Globus pallidus (tissue), 1 donor: ENCODE measurements at places on chromosomes 6 and 20.

DNA sequence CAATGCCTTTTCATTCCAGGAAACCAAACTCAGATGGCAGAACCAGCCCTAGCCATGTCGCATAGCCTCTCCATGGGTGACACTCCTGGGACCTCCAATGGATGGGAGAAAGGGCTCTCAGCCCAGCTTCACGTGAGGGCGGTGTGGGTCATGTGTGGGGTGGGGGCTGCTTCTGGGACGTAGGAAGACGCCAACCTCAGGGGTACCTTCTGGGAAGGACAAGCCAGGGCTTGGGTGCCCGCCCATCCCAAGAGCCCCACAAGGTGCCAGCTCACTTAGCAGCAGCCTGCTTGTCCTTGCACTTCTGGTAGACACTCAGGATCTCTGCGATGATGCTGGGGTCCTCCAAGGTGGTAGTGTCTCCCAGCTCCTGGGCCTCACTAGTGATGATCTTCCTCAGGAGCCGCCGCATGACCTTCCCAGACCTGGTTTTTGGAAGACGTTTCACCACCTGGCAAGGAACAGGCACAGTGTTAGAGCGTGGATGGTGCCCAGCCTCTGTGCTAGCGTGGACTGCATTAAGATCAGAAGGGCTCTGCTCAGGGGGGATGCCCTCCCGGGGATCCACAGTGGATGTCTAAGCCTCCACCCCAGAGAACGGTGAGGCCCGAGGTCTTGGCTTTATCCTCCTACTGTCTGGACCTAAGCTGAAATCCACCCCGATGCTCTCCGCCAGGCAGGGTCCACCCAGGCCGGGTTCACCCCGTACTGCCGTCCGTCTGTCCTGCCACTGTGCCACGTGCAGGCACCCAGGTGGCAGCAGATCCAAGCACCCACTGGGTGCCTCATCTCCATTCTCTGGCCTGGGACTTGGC is 15.1 kb upstream of the APMAP start:
- no peak for DNase-seq

DNA sequence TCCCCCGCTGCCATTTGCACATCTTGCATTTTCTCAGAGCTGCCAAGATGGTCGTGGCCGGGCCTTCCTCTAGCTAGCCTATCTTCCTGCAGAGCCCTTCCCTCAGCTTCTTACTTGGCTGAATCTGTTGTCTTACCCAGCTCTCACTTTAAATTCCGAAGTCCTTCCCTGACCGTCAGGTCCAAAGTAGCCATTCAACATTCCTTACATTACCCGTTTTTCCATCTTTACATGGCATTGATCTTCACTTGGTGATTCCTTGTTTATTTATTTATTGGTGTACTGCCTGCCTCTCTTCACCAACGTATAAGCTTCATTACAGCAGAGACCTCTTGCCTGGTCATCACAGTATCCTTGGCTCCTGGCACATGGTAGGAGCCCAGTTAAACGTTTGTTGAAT is 137.4 kb upstream of the ESR1 start:
- DNase-seq: no peak

DNA sequence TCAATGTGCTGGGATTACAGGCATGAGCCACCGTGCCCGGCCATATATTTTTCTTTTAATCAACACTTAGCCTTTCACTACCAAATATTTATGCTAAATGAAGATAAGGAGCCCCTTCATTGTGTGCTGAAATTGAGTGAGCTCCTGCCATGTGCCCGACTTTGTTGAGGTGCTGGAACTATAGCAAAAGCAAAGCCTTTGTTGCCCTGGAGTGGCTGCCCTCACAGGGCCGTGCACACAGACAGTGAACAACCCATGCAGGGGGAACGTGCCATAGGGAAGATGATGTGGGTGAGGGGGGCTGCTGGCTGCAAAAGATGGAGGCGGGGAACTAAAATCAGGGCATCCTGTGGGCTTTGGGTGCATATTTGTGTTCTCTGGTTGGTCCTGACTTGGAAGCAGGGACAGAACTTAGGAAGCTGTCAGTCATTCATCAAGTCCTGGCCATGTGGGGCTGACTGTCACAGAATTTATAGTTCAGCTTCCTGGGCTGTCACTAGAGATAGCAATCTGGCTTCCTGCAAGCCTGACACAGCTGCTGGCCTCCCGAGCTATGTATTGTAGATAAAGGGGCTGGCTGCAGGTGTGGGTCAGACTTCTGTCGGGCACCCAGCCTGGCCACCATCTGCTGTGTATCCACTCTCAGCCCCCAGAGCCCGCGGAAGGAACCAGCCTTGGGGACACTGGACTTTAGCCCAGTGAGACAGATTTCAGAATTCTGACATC is 56.8 kb upstream of the MPC1 start:
- DNase-seq: no peak

DNA sequence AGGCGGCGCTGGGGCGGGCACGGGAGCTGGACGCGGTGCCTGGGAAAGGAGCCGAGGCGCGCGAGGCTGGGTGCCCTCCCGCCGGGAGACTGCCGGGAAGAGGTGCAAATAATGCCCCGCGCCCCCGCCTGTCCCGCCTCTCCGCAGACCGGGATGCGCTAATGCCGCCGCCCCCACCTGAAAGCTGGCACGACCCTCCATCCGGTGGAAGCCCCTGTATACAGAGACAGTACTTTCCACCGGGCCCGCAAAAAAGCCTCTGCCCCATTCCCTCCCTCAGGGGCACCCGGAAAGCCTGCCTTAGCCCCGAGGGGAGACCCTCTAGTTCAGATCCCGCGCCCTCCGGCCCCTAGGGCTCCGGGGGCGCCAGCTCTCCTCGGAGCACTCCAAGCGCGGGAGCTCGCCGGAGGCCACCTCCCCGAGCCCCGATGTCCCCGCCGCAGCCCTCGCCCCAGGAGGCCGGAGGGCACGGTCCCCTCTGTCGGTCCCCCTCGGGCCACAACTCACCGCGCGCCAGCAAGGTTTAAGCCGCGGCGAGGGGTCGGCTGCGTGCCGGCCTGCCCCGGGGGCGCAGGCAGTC is 1.2 kb downstream of the GRM4 start:
- no peak for DNase-seq

DNA sequence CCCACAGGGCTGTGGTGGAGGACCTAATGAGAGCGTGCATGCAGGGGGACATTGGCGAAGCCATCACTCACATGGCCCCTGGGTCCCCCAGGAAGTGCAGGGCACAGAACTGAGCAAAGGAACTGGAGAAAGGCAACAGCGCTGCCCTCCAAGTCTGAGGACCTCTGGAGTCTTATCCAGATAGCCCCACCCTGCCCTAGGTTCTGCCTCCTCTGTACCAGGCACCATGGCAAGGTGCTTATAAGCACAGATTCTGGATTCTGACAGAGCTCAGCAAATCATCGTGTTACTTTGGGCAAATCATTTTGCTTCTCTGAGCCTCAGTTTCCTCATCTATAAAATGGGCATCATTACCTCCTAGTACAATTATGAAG is 44.5 kb downstream of the SLC13A3 start:
- DNase-seq: no peak

- DNase-seq: no peak
Observed at GRCh38 chr6:4668271-4669179, 107.7 kb upstream of the CDYL start.

DNA sequence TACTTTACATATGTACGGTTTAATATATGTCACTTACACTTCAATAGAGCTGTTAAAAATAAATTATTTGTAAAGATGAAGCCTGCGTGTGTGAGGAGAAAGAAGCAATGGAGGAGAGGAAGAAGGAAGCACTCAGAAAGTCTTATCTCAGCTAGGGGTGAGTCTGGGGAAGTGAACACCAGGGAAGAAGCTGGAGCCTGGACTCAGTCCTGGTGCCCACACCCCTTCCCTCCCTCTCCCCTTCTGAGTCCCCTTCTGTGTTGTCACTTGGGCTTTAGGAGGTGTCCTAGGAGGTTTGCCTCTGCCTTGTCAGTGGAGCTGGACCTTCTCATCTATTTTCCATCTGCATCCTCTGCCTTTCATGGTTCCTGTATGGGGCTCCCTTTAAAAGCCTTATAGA is 1.9 kb downstream of the SIRPB2 start:
- no peak for DNase-seq

DNA sequence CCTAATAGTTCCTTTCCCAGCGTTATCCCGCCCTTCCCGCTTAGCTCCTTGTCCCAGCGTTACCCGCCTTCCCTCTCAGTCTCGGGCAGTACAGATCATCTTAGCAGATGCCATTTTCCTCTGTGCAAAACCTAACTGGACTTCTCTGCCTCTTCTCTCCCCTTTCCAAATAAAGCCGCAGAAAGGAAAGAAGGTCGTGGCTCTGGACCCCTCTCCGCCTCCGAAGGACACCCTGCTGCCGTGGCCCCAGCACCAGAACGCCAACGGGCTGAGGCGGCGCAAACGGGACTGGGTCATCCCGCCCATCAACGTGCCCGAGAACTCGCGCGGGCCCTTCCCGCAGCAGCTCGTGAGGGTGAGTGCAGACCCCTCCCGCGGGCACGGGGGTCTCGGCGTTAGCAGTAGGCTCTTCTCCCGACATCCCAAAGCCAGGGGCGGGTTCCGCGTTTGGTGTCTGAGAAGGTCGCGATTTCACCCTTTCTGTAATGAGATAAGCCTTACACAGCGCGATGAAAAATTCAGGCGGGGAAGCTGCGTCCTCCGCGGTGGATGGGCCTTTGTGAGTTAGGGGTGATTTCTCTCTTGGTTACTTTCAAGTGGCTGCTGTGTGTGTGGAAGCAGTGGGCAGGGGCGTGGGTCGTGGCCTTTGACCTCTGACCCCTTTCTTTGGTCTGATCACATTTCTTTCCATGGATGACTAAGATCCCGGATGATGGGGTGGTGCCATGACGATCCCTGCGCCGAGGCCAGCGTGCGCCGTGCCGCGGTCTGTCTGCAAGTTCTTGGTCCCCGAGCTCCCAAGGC is 292.7 kb downstream of the TAF4 start:
- DNase-seq: no peak

- peak; percentile 52 for DNase-seq
Observed at GRCh38 chr6:117194978-117195377, 70.4 kb upstream of the VGLL2 start.

DNA sequence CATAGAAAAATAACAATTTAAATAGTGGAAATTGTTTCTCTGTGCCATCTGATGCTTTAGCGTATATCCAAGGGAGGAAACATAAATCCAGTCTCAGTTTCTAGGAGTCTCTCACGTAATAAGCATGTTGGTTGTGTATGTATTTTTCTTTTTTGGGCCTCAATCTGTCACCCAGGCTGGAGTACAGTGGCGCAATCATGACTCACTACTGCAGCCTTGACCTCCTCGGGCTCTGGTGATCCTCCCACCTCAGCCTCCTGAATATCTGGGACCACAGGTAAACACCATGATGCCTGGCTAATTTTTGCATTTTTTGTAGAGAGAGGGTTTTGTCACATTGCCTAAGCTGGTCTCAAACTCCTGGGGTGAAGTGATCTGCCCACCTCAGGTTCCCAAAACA is 78.6 kb upstream of the PLN start:
- DNase-seq: no peak

GRCh38 chr6:7170117-7170732 is 62.5 kb downstream of the RREB1 start:
- DNase-seq: no peak

DNA sequence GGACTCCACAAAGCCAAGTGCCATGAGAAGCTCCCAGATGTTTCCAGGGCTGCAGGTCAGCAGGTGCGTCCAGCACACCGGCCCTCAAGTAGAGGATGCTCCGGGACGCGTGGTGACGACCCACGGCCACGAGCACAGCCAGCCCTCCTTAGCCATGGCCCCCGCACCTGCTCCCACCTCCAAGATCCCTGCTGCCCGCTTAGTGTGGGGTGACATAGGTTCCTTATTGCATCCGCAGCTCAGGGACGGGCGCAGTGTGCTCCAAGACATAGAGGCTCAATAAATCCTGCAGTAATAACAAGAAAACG is 138.1 kb upstream of the RPS6KA2 start:
- no peak for DNase-seq

DNA sequence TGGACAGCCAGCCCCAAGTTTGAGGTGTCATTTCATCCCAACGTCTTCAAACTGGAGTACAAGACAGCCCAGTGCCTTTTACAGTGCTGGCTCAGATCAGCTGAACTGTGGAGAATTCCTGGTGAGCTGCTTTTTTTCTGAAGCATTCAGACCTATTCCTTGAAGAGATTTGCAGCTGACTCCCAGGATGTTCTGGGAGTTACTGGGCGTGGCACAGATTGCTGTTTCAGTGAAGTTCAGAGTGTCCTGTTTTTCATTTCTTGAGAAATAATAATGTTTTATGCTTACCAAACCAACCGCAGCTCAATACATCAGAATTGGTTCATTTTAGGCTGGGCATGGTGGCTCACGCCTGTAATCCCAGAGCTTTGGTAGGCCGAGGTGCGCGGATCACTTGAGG is 33.4 kb upstream of the SRPK1 start:
- DNase-seq: no peak

GRCh38 chr20:24981790-24982189 is 10.8 kb downstream of the APMAP start:
- peak; percentile 50 for DNase-seq

GRCh38 chr6:35755278-35755924 is 18.6 kb downstream of the ARMC12 start:
- no peak for DNase-seq

- DNase-seq: no peak
Observed at GRCh38 chr6:38209371-38210260, 390.1 kb downstream of the ZFAND3 start.

GRCh38 chr6:16494793-16495192 is 256.4 kb downstream of the GMPR start:
- DNase-seq: no peak

GRCh38 chr6:116450185-116450710 is 10.9 kb upstream of the CALHM6 start:
- no peak for DNase-seq

GRCh38 chr6:25042036-25042521 is 106.3 kb upstream of the RIPOR2 start:
- DNase-seq: no peak

- no peak for DNase-seq
Observed at GRCh38 chr6:157759028-157759427, 64.0 kb upstream of the SNX9 start.

DNA sequence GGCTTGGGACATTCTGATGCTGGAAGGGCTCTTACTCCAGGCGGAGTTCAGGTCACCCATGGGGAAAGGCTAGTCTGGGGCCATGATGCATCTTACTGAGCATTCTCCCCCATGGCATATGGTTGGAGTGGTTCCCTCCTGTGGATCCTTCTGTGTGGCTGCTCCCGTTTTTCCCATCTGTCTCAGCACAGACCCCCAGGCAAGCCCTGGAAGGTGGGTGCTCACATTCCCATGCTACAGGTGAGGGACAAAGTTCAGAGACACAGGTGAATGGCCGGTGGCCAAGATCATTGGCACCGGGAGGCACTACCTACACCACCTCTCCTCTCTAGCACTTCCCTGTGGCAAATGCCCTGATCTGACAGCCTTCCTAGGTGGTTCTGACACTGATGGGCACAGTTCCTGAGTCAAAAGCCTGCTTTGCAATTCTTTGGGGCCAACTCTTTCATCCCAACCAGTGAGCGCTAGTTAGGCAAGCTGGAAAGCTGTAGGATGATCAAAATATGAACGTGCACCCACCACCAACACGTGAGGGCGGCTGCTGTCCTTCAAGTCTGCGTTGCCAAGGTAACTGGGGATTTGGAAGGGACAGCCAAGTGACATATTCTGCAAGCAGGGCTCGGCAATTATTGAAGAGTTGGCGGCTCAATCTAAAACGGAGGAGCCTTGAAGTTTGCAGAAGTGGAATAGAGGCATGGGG is 124.6 kb downstream of the CDH4 start:
- DNase-seq: no peak

GRCh38 chr6:138105446-138105845 is 1.8 kb downstream of the PERP start:
- no peak for DNase-seq

GRCh38 chr6:64128301-64129024 is 492.9 kb downstream of the PHF3 start:
- no peak for DNase-seq
